ENCODE measurements at places on chromosomes 12 and 14.
A peak's percentile ranks its signal among the peaks of the same experiment; 100 is the strongest.

GRCh38 chr14:64717870-64718269, 13.6 kb downstream of the PLEKHG3 start:
- DNase-seq, result peak; percentile 68

DNA sequence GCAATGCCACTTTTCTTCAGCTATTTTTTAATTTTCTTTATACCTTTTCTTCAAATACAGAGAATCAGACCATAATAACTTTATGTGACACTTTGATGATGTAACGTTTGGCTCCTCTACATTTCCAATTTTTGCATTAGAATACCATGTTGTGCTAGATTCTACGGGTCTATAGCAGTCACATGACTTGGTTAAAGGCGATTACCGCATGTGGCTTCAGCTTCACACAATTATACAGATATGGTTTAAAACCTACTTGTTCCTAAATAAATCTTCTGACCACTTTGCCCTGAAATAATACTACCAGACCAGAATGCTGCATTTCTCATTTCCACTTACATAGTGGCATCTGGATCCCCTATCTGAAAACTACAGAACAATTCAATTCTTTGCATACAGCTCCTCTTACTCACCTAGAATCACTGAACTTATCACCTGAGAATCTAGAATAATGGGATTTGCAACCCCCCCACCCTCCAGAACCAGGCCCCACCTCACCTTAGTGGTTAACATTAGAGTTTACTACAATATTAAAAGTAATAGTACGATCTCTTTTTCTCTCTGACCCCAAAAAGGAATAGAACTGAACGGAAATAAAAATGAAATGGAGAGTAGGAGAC, 1.3 kb downstream of the MAX start:
- no peak for DNase-seq

- no peak for DNase-seq
Measured at GRCh38 chr12:47554046-47554653, 151.7 kb downstream of the RPAP3 start.

DNA sequence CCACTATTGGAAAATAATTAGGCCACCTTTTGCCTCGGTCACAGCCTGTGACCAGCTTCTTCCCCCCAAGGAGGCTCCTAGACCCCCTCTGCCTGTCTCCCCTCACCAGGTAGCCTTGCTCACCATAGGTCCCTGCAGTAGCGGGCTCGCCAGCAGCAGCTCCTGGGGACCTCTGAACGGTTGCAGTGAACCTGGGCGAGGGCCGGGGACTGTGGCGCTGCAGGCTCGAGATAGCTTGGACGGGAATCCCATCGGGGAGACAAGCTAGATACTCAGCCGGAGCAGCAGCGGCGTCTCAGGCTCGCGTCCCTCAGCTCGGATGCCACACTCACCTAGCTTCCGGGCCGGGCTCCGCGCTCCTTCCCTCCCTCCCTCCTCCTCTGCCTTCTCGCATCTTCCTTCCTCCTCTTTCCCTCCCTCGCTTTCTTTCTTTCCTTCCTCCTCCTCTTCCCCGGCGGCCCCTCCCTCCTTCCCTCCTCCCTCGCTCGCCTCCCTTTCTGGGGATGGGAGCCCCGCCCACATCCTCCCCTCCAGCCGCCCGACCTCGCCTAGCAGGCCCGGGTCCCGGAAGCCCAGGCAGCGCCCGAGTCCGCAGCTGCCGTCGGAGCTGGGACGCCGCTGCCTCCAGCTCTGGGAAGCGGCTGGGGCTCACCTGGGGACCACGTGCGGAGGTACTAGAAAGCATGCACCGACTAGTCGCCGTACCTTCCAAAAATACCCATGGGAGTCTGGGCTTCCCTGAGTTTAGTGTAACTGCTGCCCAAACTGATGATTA, at the start of gene BMP4:
TSS of gene BMP4 (minus strand) at position 399 of the 775 bp plus-strand sequence. CDS start 4,603 bp downstream, outside the sequence.
- DNase-seq, result peak; percentile 53

DNA sequence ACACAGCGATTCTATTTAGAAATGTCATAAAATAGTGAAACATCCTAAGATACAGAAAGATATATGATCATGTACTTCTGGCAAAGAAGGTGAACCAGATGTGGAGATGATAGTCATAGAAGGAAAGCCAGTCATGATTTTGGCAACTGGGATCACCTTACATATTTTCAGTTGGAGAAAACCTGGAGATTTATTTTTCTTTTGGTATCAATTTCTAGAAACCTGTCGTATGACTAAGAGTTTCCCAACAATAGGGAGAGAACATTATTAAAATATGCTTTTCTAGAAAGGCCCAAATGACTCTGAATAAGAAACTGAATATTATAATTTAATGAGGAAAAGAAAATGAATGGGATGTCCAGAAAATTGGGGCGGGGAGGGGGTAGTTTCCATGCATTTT, 396.4 kb downstream of the ZFP36L1 start:
- no peak for DNase-seq

- peak; percentile 71 for DNase-seq
Measured at GRCh38 chr14:50396631-50397389, at the start of gene CDKL1. TSS of gene CDKL1 (minus strand) at chr14:50396881. CDS start at chr14:50395868, 1,013 bp downstream.

GRCh38 chr12:63915105-63915800, 70.8 kb downstream of the SRGAP1 start:
- DNase-seq, result peak; percentile 17

- DNase-seq, result no peak
Measured at GRCh38 chr12:64304571-64304970, 82.5 kb upstream of the KICS2 start.

DNA sequence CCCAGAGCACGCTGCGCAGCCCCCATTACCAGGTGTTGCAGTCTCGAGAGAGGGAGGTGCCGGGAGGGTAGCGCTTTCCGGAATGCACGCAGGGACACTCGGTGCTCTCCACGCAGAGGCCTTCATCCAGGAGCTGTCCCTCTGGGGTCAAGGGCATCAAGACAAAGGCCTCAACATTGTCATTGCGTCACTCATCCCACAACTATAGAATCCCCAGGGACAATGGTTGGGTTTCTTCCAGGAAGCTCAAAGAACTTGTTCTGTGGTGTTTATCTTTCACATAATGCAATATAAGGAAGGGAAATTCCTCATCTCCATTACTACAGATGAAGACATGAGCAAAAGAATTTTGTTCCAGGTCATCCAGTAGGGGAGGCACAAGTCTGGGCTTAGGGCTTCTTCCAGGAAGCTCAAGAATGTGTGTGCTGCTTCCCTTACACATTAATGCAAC, 52.1 kb downstream of the VWF start:
- DNase-seq, result no peak

- DNase-seq, result no peak
Measured at GRCh38 chr12:124640056-124640455, 72.6 kb upstream of the NCOR2 start.

DNA sequence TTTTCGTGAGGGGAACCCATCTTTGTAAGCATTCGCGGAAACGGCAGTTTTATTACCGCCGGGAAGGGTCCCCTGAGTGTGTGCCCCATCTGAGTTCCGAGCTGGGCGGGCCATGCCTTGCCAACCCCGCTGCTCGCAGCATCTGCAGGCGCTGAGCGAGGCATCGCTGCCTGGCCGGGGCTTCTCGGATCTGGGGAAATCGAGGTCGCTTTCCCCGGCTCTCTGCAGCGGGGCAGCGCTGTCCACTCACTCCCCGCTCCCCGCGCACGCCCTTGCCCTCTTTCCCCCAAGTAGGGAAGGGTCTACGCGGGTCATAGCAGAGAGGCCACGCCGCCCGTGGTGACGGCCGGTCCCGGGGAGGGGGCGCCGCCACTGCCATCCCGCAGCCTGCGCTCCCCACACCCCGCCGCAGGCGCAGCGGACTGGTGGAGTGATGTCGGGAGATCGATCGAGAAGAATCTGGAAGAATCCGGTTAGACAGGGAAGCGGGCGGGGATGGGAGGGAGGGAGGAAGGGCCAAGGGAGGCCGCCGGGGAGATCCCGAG, 507 bp upstream of the FKBP4 start:
- no peak for DNase-seq

- no peak for DNase-seq
Measured at GRCh38 chr12:108000111-108000510, 129.0 kb upstream of the WSCD2 start.

DNA sequence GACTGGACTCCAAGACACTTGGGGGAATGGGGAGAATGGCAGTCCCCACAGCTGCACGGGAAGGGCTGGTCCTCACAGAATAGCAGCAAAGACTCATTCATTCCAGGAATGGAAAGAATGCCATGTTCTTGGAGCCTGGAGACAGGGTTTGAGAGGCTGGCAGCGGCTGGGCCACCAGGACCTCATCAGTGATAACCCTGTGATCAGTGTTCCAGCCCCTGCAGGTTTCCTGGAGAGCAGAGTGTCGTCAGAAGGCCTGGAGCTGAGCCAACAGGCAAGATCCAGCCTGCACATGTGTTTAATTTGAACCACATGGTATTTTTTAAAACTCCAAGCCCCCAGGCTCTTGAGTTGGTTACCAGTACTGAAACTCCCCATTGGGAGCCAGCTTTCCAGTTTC, 11.3 kb downstream of the BDKRB1 start:
- peak; percentile 71 for DNase-seq

GRCh38 chr12:71448150-71448581, 8.6 kb downstream of the LGR5 start:
- no peak for DNase-seq

- DNase-seq, result peak; percentile 20
Measured at GRCh38 chr12:65962921-65963861, 138.9 kb downstream of the HMGA2 start.

DNA sequence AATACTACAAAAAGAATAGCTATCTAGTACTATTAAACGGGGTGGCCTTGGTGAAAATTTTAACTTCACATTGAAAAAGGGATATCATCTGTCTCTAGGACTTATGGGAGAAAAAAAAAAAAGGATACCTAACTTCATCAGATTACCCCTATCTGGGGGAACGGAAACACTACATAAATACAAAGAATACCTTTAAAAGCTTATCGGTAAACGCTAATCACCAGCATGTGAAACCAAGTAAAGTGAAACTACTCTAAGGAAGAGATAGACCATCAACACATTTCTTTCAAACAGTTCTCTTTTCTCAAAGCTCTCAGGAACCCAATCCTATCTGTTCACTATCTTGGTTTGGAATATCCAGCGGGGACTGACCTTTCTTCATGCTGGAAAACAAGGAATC, 3.5 kb downstream of the KICS2 start:
- no peak for DNase-seq

GRCh38 chr12:31582155-31582554, 8.8 kb downstream of the DENND5B start:
- no peak for DNase-seq

GRCh38 chr12:5913387-5913786, 31.7 kb downstream of the ANO2 start:
- no peak for DNase-seq

DNA sequence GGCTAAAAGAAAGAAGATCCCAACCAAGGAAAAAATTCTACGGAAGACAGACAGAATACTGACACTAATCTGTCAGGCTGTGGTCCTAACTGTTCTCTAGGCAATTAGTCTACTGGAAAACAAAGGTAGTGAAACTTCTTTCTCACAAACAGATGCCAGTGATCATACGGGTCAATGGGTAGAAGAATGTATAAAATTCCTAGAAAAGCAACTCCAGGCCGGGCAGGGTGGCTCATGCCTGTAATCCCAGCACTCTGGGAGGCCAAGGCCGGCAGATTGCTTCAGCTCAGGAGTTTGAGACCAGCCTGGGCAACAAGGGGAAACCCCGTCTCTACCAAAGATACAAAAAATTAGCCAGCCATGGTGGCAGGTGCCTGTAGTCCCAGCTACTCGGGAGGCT, 64.8 kb downstream of the HECTD4 start:
- no peak for DNase-seq

GRCh38 chr12:109981311-109981710, 14.9 kb downstream of the GIT2 start:
- DNase-seq, result no peak

- DNase-seq, result no peak
Measured at GRCh38 chr12:38502415-38502814, 185.8 kb downstream of the ALG10B start.

DNA sequence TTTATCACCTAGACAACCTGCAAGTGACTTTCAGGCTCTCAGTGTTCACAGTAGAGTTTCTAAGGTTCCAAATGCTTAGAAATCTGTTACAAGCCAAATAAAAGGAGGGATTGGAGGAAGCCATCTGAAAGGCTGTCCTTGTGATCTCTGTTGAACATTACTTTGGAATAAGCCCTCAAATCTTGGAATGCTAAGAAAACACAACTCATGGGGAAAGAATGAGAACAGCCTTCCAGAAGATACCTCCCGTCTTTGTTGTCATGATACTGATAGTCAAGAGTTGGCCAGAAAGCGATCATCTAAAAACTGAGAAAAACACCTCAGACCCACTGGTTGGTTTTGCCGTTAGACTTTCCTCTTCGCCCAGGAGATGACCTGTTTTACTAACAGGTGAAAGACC, 44.4 kb upstream of the KCNK13 start:
- DNase-seq, result no peak

- no peak for DNase-seq
Measured at GRCh38 chr14:24427537-24428508, 1.6 kb downstream of the CBLN3 start.

DNA sequence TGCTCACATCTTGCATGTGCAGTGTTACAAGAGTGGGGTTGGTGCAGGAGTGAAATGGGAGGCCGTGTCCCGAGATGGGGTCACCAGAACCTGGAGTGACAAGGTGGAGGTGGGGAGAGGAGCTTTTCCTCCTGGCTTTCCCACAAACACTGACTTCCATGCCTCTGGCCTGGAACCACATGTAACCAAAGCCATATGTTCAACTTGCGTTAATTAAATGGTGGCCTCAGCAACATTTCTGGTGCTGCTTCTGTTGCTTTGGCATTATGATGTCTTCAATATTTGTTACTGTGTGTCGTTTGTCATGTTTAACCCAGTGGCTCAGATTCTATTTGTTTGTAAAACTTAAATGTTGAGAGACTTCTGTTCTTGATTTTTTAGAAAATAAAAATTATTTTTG, 110.2 kb downstream of the VCPKMT start:
- DNase-seq, result no peak

DNA sequence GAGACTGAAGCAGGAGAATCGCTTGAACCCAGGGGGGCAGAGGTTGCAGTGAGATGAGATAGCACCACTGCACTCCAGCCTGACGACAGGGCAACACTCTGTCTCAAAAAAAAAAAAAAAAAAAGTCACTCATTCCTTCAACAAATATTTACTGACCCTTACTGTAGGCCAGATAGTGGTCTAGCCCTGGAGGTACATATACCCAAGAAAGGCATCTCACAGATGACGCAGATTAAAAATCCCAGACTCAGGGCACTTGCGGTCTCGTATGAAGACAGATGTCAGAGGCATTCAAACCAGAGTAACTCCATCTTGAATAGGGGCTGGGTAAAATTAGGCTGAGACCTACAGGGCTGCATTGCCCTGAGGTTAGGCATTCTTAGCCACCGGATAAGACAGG, 44.8 kb downstream of the CLMN start:
- no peak for DNase-seq

GRCh38 chr12:78880078-78880477, 15.5 kb downstream of the SYT1 start:
- no peak for DNase-seq

- no peak for DNase-seq
Measured at GRCh38 chr12:89907659-89908058, 199.0 kb upstream of the ATP2B1 start.

- no peak for DNase-seq
Measured at GRCh38 chr12:3809357-3810015, 56.6 kb upstream of the CRACR2A start.

- no peak for DNase-seq
Measured at GRCh38 chr14:97380539-97380941, 583.4 kb downstream of the VRK1 start.

- DNase-seq, result peak; percentile 20
Measured at GRCh38 chr12:98653866-98654493, 8.9 kb downstream of the APAF1 start.

- no peak for DNase-seq
Measured at GRCh38 chr14:67557118-67557517, 24.0 kb downstream of the PLEKHH1 start.

Measured in body of pancreas (tissue), 4 donors.